ENCODE measurements at places on chromosomes 2 and 18. TPM values are rescaled to one million over a fixed set of nuclear protein-coding genes. Genes with fewer than 3 reads are reported as not detected.

ALK gene
- total RNA-seq, result 14.7 TPM

DNA sequence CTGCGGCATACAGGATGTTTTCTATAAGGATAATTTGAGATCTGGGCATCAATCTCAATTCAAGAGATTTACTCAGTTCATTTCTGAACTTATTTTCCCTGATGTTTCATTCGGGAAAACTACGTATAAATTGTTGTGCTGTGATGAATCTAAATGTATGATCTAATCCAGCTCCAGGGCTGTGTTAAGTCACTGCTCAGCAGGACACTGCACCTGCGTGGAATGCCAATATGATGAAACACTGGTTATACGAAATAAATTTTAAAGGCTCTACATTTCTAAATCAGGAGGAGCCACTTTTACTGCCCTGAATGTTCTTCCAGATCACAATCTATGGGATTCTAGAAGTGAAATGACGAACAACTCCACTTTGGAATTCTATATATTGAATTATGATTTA is 259.0 kb downstream of the HNMT start:
- no peak overlapping the region for H3K4me3 ChIP-seq
- DNase-seq, result no peak
- no peaks in the 10 kb centered on the region for H3K36me3 ChIP-seq
- no peaks in the 10 kb centered on the region for H3K27me3 ChIP-seq
- H3K27ac ChIP-seq, result no peak overlapping the region
- H3K4me1 ChIP-seq, result no peaks in the 10 kb centered on the region

TTC21B gene
- total RNA-seq, result 83.0 TPM

PPP1R1C gene
- 5.3 TPM for total RNA-seq

PELI1 gene
- 35.1 TPM for total RNA-seq

GRCh38 chr2:61763605-61764034 is 90.2 kb downstream of the FAM161A start:
- peak overlapping the region; percentile 75 for H3K4me3 ChIP-seq
- H3K27me3 ChIP-seq, result no peaks in the 10 kb centered on the region
- H3K4me1 ChIP-seq, result no peaks in the 10 kb centered on the region
- peak; percentile 81 for DNase-seq

DNA sequence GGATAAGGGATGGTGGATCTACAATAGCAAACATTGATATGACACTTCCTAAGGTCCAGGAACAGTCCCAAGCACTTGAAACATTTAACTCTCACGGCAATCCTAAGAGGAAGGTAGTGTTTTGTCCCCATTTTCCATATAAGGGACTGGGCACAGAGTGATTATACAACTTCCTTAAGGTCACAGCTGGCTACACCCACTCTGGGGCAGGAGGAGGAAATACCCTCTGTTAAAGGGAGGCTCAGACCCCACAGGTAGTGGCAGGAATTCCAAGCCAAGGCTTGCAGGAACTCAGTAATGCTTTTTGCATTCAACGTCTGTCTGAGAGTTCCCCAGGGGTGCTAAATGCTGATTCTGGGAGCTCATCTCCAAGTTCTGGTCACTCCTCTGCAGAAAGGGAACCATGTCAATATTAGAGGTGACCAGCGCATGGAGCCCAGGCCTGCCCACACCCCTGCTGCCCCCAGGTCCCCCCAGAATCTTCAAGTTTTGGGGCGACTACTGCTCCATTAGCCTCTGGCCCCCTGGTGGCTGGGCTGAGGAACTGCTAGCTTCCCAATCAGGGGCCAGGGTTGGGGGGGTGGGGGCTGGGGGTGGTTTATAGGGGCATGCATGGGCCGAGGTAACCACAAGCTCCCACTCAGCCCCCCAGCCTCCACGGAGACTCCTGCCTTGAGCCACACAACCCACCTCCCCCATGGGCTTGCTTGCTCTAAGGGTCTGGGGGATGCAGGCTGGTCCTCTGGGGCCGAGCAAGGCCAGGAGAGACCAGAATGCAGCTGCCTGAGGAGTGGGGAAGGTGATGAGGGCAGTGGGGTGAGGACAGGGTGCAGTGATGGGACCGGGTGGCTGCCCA is 11.1 kb downstream of the OBSL1 start:
- no peak for DNase-seq
- no peak overlapping the region for H3K27ac ChIP-seq
- H3K36me3 ChIP-seq, result no peaks in the 10 kb centered on the region
- no peak overlapping the region for H3K4me3 ChIP-seq
- no peaks in the 10 kb centered on the region for H3K4me1 ChIP-seq
- no peaks in the 10 kb centered on the region for H3K27me3 ChIP-seq

GNAL gene
- 0.06 TPM for total RNA-seq

DNA sequence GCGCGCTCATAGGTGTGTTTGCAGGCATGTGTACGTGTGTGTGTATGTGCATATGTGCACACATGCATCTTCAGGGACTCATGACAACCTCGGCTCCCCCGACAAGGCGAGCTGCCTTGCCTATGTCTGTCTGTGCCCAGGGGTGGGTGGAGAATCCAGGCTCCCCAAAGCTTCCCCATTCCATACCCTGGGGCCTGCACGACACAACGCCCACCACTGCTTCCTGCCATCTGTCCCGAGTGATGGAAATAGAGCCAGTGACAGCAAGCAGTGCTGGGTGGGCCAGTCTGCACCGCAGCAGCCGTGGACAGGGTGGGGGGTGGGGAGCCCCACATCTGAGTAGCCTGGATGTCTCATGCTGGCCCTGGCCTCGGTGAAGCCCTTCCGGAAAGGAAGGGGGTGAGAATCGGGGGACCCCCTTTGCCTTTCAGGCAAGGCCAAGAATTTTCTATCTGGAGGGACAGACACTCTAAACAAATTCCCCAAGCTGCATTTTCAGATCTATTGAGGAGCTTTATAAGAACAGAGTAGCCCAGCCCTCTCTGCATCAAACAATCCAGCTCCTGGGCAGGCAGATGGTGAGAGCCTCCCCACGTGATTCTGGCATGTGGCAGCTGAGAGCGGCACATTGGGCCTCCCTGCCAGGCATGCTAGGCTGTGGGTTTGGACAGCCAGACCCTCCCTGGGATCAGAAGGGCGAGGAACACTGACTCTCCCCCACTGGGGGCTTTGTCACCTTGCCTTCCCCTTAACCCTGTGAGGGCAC is 4.9 kb downstream of the KCNIP3 start:
- no peaks in the 10 kb centered on the region for H3K36me3 ChIP-seq
- H3K27ac ChIP-seq, result no peak overlapping the region
- H3K4me3 ChIP-seq, result no peak overlapping the region

GTF2A1L gene
- total RNA-seq, result 0.26 TPM

DNA sequence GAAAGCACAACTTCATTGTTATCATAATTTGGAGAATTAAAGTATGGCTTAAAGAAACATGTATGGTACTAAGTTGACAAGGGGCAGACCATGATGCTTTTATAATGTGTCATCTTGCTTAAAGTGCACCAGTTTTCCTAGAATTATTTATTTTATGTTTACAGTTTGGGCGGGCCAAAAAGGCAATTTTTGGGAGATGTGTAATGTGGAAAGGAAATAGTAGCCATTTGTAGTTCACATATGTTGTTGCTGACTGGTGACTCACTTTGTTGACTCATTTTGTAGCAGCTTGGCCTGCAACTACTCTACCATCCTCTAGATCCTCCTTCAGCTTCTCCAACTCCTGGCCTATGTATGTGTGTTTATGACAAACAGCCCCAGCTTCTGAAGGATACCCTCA is 7.7 kb downstream of the ZSCAN30 start:
- no peaks in the 10 kb centered on the region for H3K4me1 ChIP-seq
- no peak overlapping the region for H3K27ac ChIP-seq

DNA sequence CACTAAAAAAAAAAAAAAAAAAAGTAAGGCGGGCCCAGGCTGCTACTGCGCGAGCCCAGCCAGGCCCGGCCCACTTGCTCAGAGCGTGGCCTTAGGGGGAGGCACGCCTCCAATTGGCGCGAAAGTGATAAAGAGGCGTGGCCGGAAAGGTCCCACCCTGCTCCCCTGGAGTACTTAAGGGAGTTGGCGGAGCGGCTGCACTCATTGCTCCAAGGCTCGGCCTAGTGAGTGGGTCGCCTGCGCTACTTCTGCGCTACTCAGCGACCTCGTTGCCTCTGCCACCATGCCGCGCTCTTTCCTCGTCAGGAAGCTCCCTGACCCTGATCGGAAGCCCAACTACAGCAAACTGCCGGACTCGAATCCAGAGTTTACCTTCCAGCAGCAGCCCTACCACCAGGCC is 36.9 kb downstream of the UNC80 start:
- no peak for DNase-seq
- H3K4me1 ChIP-seq, result peaks cover 16% of the 10 kb centered on the region
- no peaks in the 10 kb centered on the region for H3K36me3 ChIP-seq
- H3K4me3 ChIP-seq, result no peak overlapping the region
- H3K27ac ChIP-seq, result no peak overlapping the region

GRCh38 chr2:237234268-237234667 is 148.6 kb downstream of the COPS8 start:
- H3K27me3 ChIP-seq, result peaks cover 5% of the 10 kb centered on the region
- H3K4me1 ChIP-seq, result no peaks in the 10 kb centered on the region
- no peak for DNase-seq
- no peaks in the 10 kb centered on the region for H3K36me3 ChIP-seq
- no peak overlapping the region for H3K27ac ChIP-seq
- H3K4me3 ChIP-seq, result no peak overlapping the region

GRCh38 chr2:64447317-64448040 is 6.5 kb upstream of the LGALSL start:
- no peak overlapping the region for H3K4me3 ChIP-seq
- no peaks in the 10 kb centered on the region for H3K27me3 ChIP-seq
- no peaks in the 10 kb centered on the region for H3K36me3 ChIP-seq
- no peaks in the 10 kb centered on the region for H3K4me1 ChIP-seq
- no peak overlapping the region for H3K27ac ChIP-seq
- DNase-seq, result no peak

DNA sequence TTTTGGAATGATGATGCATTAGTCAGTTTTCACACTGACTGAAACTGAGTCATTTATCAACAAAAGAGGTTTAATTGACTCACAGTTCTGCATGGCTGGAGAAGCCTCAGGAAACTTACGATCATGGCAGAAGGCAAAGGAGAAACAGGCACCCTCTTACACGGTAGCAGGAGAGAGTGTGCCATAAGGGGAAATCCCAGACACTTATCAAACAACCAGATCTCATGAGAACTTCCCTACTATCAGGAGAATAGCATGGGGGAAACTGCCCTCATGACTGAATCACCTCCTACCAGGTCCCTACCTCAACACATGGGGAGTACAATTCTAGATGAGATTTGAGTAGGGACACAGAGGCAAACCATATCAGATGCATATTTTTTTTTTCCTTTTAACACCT is 504.5 kb upstream of the VRK2 start:
- H3K27me3 ChIP-seq, result no peaks in the 10 kb centered on the region
- H3K36me3 ChIP-seq, result no peaks in the 10 kb centered on the region
- no peak for DNase-seq
- H3K4me1 ChIP-seq, result no peaks in the 10 kb centered on the region

LBX2 gene
- not detected for total RNA-seq

GRCh38 chr18:34320267-34320666 is 95.6 kb upstream of the NOL4 start:
- no peak overlapping the region for H3K4me3 ChIP-seq
- H3K36me3 ChIP-seq, result no peaks in the 10 kb centered on the region
- H3K4me1 ChIP-seq, result peaks cover 4% of the 10 kb centered on the region
- no peaks in the 10 kb centered on the region for H3K27me3 ChIP-seq
- no peak overlapping the region for H3K27ac ChIP-seq

DNA sequence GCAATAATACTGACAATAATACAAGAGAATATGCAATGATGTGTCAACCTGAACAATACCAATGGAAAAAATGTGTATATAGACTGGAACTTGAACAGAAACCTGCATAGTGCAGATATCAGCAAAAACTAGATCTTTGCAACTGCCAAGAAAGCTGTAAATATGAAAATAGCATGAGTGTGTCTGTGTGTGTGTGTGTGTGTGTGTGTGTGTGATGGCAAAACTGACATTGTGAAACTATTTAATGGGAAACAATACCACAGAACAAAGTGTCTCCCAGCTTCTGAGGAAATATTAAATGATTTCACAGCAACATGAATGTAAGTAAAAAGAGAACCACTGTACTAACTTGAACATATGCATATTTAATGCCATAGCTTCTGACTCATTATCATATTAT is 558.2 kb upstream of the LINC00305 start:
- DNase-seq, result no peak
- no peaks in the 10 kb centered on the region for H3K4me1 ChIP-seq
- H3K36me3 ChIP-seq, result no peaks in the 10 kb centered on the region
- H3K4me3 ChIP-seq, result no peak overlapping the region
- no peaks in the 10 kb centered on the region for H3K27me3 ChIP-seq

DNA sequence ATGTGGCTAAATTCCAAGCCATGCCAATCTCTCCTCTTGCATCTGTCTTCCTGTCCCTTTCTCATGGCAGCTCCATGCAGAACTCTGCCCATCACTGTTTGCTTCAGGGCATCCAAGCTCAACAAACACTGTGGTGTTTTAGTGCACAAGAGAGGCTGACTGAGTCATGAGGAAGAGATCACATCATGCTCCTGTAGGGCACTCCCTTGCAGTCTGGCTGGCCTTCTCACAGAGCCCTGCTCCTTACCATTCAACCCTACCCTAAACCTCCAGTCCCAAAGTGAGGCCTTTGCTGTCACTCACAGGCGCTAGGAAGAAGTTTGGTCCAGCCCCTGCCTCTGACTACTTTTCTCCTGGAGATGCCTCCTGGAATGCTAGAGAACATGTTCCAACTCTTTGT is 194.0 kb downstream of the LRATD1 start:
- peaks cover 3% of the 10 kb centered on the region for H3K27me3 ChIP-seq
- no peaks in the 10 kb centered on the region for H3K36me3 ChIP-seq
- DNase-seq, result no peak
- H3K4me3 ChIP-seq, result no peak overlapping the region

- no peaks in the 10 kb centered on the region for H3K4me1 ChIP-seq
- no peaks in the 10 kb centered on the region for H3K27me3 ChIP-seq
Observed at GRCh38 chr18:73288813-73289212, 421.0 kb upstream of the NETO1 start.

CCBE1 gene
- not detected for total RNA-seq

GRCh38 chr2:235605312-235606003 is 111.6 kb downstream of the AGAP1 start:
- no peaks in the 10 kb centered on the region for H3K4me1 ChIP-seq
- H3K27ac ChIP-seq, result no peak overlapping the region
- no peak overlapping the region for H3K4me3 ChIP-seq
- peak; percentile 28 for DNase-seq
- no peaks in the 10 kb centered on the region for H3K27me3 ChIP-seq
- H3K36me3 ChIP-seq, result no peaks in the 10 kb centered on the region

IL1RL2 gene
- not detected for total RNA-seq

GRCh38 chr2:3399829-3400228 is 20.3 kb downstream of the TRAPPC12 start:
- H3K36me3 ChIP-seq, result peaks cover 44% of the 10 kb centered on the region
- H3K27me3 ChIP-seq, result no peaks in the 10 kb centered on the region
- no peak overlapping the region for H3K4me3 ChIP-seq
- no peaks in the 10 kb centered on the region for H3K4me1 ChIP-seq

- DNase-seq, result no peak
- no peak overlapping the region for H3K4me3 ChIP-seq
- H3K4me1 ChIP-seq, result no peaks in the 10 kb centered on the region
- no peaks in the 10 kb centered on the region for H3K36me3 ChIP-seq
Observed at GRCh38 chr2:75788902-75789301, 78.2 kb upstream of the GCFC2 start.

FBXO15 gene
- 2.4 TPM for total RNA-seq

GRCh38 chr2:160306985-160307384 is 106.9 kb upstream of the ITGB6 start:
- no peak overlapping the region for H3K4me3 ChIP-seq
- H3K27me3 ChIP-seq, result no peaks in the 10 kb centered on the region
- no peak overlapping the region for H3K27ac ChIP-seq
- no peaks in the 10 kb centered on the region for H3K4me1 ChIP-seq
- H3K36me3 ChIP-seq, result peaks cover 4% of the 10 kb centered on the region

CABYR gene
- 7.9 TPM for total RNA-seq
